ENCODE measurements at places on chromosomes 6 and 20. TPM values are rescaled to one million over a fixed set of nuclear protein-coding genes. Genes with fewer than 3 reads are reported as not detected.

Gene CABLES2
- total RNA-seq = 9.3 TPM

DNA sequence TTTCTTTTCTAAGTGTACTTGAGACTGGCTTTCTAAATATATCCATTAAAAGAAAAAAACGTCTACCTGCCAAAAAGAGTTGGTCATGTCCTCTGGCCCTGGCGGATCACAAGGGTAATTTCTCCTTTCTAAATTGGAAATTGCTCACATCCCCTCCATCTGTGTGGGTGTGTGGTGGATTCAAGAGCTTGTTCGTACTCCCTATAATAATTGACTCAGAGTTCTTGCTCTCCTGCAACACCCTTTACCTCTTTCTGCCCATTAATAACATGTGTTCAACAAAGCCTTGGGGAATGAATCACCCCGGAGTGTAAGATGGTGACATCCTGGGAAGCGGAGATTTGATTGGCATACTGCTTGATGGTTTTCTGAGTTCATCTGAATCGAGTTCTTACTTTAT is 263.8 kb downstream of the ALDH8A1 start:
- DNase-seq = no peak

Gene OSBPL2
- 104 TPM for total RNA-seq

GRCh38 chr6:2805031-2805430 is 36.6 kb downstream of the SERPINB1 start:
- no peak for DNase-seq

Gene UBE2C
- total RNA-seq = 3.2 TPM

GRCh38 chr20:62805155-62805710 is 598 bp downstream of the OGFR start:
- peak; percentile 51 for DNase-seq

Gene SLPI
- total RNA-seq = not detected

Gene SLC22A7
- total RNA-seq = not detected

- DNase-seq = no peak
Observed at GRCh38 chr20:62762801-62763368, 33.4 kb upstream of the MRGBP start.

Gene DSP
- not detected for total RNA-seq

- DNase-seq = no peak
Observed at GRCh38 chr6:107009499-107009898, 18.5 kb upstream of the MTRES1 start.

Gene C20orf96
- 3.8 TPM for total RNA-seq

- DNase-seq = no peak
Observed at GRCh38 chr6:34985236-34985635, 96.2 kb downstream of the ANKS1A start.

Gene C6orf15
- not detected for total RNA-seq

GRCh38 chr20:50009521-50010454 is 27.0 kb downstream of the SNAI1 start:
- DNase-seq = no peak

Gene BHLHE23
- total RNA-seq = not detected

Gene CASS4
- 13.4 TPM for total RNA-seq

- peak; percentile 18 for DNase-seq
Observed at GRCh38 chr6:163711615-163712565, 297.4 kb downstream of the QKI start.

Gene CARMIL1
- total RNA-seq = 1.1 TPM

DNA sequence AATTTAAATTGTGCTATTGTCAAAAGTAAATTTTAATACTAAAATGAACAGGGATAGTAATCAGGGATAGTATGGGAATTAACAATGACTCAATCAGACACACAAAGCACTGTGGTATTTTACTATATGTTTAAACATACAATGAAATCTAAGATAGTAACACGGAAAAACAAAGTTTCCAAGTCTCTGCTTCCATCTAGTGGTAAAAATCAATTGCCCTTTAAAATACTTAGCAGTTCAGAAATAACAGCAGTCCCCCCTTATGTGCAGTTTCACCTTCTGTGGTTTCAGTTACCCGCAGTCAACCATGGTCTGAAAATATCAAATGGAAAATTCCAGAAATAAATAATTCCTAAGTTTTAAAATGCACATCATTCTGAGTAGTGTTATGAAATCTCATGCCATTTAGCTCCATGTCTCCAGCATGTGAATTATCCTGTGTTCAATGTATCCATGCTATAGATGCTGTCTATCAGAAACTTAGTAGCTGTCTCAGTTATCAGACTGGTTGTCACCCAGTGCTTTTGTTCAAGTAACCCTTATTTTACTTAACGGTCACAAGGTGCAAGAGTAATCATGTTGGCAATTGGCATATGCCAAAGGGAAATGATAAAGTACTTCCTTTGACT is 58.5 kb downstream of the AHI1 start:
- no peak for DNase-seq

DNA sequence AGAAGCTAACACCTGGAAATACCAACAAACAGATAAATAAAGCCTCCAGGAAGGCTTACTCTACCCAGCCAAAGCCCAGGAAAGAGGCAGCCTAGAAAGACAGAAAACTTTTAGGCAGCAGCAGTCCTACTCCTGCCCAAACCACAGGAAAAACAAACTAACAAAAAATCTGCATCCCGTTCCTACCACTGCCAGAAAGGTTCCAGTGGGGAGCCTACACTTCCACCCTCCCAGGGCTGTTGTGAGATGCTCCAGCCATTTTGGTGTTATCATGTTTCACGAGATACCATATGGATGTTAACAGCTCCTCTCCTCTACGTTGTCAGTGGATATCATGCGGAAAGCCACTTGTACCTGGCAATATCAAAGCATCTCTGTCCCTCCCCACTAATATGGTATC is 336.7 kb upstream of the PRND start:
- DNase-seq = no peak

Gene OOEP
- total RNA-seq = 1.1 TPM

Gene OR12D3
- not detected for total RNA-seq

DNA sequence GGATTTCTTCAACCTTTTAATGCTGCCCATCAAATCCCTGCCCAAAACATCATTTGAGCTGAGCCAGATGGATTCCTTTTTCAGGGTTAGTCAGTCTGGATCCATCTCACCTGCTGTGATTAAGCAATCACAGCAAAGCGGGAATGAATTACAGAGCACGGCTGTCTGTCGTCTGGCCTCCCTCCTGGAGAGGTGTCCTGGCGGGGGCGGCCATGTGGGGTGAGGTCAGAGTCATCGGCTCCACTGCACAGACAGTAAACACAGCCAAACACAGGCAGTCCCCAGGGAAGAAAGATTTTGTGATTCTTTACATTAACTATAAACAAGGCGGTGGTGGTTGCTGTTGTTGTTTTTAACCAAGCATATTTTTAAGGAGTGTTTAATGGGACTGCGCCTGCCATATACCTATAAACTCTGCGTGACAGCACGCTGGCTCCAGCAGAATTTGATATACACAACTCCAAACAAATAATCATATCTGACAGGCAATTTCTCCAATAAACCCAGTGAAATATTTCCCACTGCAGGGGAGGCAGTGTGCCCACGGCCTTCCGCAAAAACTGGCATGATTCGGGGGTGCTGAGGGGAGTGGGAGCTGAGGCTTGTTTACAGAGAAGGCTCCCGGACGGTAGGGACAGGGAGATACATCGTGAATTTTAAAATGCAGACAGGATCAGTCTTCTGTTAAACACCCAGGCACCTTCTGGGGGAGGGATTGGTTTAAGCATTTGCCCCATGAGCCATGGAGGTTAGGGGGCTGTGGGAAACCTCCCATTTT is 232.0 kb upstream of the PMEPA1 start:
- DNase-seq = no peak

DNA sequence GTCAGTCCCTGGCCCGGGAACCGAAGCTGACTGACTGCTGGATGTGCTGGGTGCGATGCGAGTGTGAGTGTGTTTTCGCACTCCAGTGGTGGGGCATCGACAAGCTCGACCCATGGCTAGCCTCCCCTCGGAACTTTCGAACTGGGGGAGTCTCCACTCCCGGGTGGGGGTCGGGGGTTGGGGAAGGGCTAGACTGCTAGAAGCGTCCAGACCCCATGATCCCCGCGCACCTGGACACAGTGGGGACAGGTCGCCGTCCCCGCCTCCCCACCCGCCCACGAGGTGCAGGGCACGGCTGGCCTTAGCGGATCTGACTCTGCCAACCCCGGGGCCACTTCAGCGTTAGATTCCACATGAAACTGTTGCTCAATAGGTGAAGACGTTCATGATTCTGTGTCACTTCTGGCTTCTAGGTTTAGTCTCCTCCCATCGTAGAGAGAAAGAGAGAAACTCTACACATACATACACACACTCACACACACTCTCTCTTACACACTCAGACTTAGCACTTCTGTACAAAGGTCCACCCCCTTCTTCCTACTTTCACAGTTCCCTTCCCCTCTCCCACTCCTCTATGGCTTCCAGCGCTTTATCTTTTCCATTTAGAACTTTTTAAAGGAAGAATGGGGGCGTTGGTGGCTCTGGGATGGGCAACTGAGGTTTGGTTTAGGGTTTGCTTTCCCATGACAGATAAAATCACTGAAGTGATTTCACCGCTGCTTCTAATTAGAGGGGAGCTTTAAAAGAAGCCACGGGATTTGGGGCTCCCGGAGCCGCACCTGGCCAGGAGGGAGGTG is 5.1 kb upstream of the TFAP2A start:
- DNase-seq = no peak

Gene NKAIN4
- not detected for total RNA-seq

GRCh38 chr6:134723081-134723871 is 226.6 kb downstream of the ALDH8A1 start:
- DNase-seq = no peak

DNA sequence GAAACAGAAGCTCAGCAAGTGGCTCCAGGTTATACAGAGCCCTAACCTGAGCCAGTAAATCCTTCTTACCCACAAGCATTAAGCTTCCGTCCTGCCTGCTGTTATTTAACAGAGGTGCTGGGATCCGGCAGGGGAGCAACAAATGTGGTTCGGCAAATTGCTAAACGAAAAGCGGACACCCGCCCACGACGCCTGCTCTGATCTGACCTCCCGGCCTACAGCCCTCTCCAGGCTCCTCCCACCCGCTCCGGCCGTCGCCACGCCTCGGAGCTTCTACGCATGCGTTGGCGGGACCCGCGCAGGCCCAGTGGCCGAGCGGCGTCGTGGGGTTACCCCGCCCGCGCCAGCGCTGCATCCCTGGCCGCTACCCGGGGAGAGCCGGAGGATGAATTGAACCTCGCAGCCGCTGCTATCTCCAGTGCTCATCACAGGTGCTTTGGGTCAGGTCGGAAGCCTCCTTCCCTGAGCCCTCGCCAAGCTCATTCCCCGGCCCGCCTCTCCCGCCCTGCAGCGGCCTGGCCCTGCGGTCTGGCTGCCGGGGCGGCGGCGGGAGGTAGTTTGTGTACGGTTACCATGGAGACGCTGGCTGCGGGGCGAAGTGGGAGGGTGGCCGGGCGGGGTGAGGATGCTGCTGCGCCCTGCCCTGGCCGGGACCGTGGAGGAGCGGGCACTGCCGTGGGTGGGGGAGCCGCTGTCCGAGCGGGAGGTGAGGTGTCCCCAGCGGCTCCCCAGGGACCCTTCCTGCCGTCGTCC is at the start of gene ARMC2:
Gene ARMC2 (plus strand): TSS at position 307 of the 753 bp plus-strand sequence. CDS start 5,846 bp downstream, outside the sequence.
- peak; percentile 92 for DNase-seq

Gene GFOD1
- 71.2 TPM for total RNA-seq

Gene OR2J1
- not detected for total RNA-seq

GRCh38 chr6:74570044-74570443 is 635.8 kb downstream of the COL12A1 start:
- DNase-seq = no peak

- no peak for DNase-seq
Observed at GRCh38 chr20:50921803-50922501, 9.3 kb downstream of the ADNP start.

Gene KCNK5
- 0.16 TPM for total RNA-seq

DNA sequence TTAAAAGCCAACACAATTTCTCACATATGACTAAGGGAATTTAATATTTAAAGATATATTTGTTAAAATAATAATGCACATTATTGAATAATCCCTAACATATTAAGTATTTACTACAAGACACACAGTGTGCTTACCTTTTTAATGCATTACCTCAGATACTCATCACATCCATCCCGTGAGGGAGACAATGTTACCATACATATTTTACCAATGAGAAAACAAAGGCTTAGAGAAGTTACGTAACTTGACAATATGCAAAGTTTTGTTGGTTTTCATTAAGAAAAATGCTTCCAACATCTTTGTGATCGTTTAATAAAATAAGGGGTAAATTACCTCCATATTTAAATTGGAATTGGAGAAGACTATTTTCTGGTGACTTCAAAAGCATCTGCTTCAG is 4.3 kb downstream of the IFNGR1 start:
- DNase-seq = no peak

Gene SLC35D3
- not detected for total RNA-seq

Gene HLA-DQA1
- total RNA-seq = 7.0 TPM

GRCh38 chr6:137673603-137674002 is 179.4 kb upstream of the OLIG3 start:
- DNase-seq = no peak

DNA sequence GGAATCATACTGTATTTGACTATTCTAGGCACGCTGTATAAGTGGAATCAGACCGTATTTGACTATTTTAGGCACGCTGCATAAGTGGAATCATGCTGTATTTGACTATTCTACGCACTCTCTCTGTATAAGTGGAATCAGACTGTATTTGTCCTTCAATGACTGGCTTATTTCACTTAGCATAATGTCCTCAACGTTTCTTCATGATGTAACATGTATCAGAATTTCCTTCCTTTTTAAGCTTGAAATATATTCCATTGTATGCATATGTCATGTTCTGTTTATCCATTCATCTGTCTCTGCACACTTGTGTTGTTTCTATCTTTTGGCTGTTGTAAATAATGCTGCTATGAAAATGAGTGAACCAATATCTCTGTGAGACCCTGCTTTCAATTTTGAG is 5.7 kb downstream of the CCDC170 start:
- no peak for DNase-seq

DNA sequence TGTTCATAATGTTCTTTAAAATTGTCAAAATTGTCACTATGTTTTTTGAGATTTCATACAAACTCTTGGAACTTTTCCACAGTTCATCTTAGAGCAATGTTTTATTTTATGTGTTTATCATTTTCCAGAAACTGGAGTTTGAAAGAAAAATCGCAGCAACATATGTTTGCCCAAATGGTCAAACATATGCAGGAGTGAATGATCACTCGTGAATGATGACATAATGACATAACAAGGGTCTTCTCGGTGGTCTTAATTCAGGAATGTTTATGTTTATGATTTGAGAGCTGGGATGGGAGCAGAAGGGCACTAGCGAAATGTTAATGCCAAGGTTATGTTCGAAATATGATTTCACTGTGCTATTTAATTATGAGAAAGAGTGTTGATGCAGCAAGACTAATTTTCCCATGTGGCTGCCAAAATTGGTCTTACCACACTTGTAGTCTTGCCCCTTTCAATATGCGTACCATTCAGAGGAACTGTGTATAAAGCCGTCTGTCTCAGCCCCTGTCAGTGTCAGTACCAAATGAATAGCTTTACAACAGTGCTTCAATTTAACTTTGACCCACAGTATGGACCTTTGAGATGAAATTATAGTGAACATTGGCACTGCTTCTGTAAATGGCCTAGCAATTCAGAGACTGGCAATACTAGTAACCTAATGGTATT is 152.3 kb downstream of the CARMIL1 start:
- no peak for DNase-seq

- DNase-seq = no peak
Observed at GRCh38 chr6:111658462-111659154, 52.9 kb upstream of the TRAF3IP2 start.

All from natural killer cell (primary cell).